ENCODE measurements at places on chromosomes 1 and 21.

GRCh38 chr1:85359874-85360721 is 83.7 kb upstream of the BCL10 start:
- no peak for DNase-seq

- no peak for DNase-seq
These were observed 12.3 kb upstream of the HES5 start for GRCh38 chr1:2542246-2542915.

- DNase-seq: no peak
These were observed 38.2 kb upstream of the ZNF124 start for GRCh38 chr1:247210062-247210375.

- DNase-seq: peak; percentile 20
These were observed 2.6 kb upstream of the IFI44L start for GRCh38 chr1:78617615-78618026.

GRCh38 chr1:166874464-166874863 is 1.6 kb downstream of the TADA1 start:
- no peak for DNase-seq

DNA sequence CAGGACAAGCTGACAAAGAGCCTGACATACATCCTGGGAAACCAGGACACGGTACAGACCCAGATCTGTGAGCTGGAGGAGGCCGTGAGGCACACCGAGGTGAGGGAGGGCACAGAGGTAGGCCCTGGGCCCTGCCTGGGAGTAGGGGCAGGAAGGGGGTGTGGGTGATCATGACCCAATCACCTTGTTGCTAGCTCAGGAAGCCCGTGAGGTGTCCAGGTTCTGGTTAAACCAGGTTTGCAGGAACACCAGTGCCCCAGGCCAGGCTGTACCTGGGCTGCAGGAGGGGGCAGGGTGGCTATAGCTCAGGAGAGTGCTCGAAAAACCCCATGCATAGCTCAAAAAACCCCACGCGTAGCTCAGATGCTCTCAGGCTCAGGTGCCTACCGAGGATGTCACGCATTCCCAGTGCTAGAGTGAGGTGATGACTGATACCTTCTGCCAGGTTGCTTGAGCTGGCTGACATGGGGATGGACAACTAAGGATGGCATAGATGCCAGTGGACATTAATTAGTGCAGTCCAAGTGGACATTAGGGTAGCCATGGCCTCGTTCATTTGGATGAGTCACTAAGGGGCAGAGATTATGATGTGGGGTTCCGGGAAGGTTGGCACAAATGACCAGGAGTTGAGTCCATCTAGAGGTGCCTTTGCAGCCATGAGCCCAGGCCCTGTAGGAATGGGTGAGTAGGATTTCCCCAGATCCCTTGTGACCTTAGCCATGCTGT is 3.7 kb downstream of the TRIM46 start:
- DNase-seq: no peak

- DNase-seq: no peak
These were observed 504 bp downstream of the SCCPDH start for GRCh38 chr1:246724731-246725095.

DNA sequence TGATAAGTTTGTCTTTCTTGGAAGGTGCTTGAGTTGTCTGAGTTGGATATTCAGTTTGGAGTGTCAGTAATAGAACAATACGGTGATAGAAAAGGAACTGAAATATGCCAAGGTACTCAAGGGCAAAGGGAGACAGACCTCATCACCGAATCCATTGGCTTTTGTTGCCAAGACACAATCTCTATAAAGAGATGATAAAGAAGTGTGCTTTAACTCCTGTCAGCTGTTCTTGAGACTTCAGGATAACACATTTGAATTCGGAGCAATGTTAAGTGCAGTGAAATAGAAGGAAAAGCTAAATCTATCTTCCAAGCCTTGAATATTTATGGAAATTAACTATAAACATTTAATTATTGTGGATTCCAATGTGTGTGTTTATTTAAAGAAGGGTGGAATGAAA is 194.7 kb downstream of the DISC1 start:
- DNase-seq: no peak

GRCh38 chr1:95169548-95169947 is 52.4 kb downstream of the TLCD4 start:
- no peak for DNase-seq

- no peak for DNase-seq
These were observed 3.1 kb upstream of the CD1A start for GRCh38 chr1:158251163-158251562.

- peak; percentile 40 for DNase-seq
These were observed 236.5 kb upstream of the JUN start for GRCh38 chr1:59020151-59020997.

DNA sequence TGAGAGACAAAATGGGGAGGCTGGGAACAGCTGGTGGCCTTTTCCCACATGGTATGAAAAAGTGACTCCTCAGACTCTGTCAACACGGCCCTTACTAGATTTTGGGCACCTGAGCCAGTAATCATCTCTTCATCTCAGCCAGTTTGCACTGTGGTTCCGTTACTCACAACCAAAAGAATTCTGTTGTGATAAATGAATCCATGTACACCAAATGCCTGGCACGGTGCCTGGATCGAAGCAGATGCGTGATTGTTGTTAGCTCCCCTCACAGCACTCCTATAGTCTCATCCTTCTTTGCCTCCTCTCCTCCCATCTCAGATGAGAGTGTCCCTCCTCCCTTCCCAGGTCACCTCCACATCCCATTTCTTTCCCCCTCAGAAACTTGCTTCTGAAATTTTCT is 57.9 kb upstream of the GJB5 start:
- DNase-seq: no peak

GRCh38 chr1:34670982-34671381 is 83.9 kb upstream of the GJB5 start:
- DNase-seq: no peak

- DNase-seq: no peak
These were observed 102.3 kb upstream of the CD34 start for GRCh38 chr1:208013210-208013609.

GRCh38 chr1:42170779-42171621 is 6.5 kb upstream of the GUCA2A start:
- no peak for DNase-seq

GRCh38 chr1:107776900-107777663 is 187.9 kb downstream of the VAV3 start:
- no peak for DNase-seq

GRCh38 chr1:70051926-70052325 is 153.5 kb downstream of the LRRC40 start:
- no peak for DNase-seq

GRCh38 chr1:32920833-32921232 is 19.6 kb upstream of the TMEM54 start:
- DNase-seq: no peak

DNA sequence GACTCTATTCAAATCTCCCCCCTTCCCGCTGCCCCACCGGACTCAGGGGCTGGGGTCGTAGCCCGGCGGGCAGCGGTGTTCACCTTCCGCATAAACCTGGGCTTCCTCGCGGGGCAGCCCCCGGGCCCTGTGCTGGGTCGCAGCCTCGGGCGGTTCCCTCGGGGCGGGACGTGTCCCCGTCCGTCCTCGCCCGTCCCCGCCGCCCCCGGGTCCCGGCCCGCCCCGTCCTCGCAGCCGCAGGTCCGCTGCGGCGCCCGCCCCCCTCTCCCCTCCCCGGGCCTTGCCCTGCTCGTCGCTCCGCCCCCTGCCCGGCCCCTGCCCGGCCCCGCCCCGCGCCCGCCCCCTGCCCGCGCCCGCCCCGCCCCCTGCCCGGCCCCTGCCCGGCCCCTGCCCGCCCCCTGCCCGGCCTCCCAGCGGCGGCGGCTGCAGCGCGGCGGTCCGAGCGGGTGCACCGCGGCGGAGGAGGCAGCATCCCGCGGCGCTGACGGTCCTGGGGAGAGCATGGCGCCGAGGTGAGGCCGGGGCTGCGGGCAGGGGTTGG is at the start of gene COL18A1:
COL18A1 (plus strand) TSS at position 436 of the 541 bp plus-strand sequence; CDS start at position 502, 66 bp downstream.
- peak; percentile 23 for DNase-seq

DNA sequence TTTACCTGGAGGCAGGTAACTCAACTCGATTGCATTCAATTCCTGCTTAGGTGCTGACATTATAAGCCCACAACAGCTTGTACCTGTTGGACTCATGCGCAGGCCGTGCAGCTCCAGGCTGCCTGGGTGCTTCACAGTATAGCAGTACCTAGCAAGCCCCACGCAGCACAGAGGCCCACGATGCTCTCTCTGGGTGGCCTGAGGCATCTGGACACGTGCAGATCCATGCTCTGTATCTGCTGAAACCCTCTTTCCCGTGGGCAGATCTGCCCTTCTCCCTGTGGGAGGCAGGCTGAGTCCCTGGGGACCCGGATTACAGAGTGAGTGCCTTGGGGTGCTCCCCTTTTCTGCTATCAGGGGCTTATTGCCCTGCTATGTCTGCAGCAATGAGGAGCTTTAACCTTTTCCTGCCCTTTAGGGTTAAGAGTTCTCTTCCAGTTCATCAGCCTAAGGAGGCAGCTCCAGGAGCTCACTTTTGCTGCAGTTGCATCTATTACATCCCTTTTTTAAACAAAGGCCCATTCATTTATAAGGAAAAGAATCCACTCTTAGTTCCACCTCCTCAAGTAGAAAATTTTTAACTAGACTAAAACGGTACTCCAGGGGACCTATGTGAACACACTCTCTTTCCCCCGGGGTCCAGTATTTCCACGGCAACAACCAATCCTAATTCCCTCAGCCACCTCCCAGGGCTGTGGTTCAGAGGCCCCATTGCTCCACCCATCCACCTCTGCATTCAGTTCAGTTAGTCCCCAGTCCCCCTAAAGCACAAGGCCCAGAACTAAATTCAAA is 19.3 kb downstream of the ITPKB start:
- DNase-seq: no peak

- no peak for DNase-seq
These were observed 2.1 kb upstream of the FCRLB start for GRCh38 chr1:161719325-161719611.

- DNase-seq: no peak
These were observed 192.9 kb upstream of the GALNT2 start for GRCh38 chr1:229874136-229874535.

DNA sequence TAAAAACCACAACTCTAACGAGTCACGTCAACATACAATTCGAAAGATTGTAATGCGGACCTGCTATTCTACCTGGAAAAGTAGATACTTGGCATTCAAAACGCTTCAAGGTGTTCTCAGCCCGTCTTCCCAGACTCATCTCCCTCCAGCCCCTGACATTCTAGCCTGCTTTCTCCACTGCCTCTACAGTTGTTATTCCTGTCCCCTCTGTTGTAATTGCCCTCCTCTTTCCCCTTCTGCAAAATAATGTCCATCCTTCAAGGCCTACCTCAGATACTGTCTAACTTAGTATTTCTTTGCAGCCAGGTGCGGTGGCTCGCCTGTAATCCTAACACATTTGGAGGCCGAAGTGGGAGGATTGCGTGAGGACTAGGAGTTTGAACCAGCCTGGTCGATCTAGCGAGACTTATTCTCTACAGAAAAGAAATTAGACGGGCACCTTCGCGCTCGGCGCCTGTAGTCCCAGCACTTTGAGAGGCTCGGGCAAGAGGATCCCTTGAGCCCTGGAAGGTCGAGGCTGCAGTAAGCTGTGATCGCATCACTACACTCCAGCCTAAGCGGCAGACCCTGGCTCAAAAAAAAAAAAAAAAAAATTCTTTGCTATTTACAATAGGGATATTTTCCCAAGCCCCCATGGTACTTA is 756 bp upstream of the RBM34 start:
- no peak for DNase-seq

DNA sequence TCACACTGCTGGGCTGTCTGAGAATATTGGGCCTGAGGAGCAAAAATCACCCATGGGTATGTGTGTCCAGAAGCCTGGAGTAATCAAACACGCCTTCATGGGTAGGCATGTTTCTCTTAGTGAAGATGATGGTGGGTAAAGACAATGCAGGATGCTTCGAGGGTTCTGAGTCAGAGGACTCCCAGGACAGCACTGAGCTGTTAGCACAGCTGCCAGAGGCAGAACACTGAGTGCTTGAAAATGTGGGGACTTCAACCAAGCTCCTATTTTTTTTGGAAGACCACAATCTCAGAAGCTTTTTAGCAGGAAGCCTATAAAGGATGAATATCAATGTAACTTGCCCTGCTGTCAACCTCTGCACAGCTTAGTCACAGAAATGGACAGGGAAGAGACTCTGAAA is 7.9 kb upstream of the NT5C1A start:
- no peak for DNase-seq
